Progenitor cell of endocrine pancreas (in vitro differentiated cells): ENCODE measurements at places on chromosomes 6 and 20.

GRCh38 chr6:139955366-139956155 lies 581.1 kb upstream of the CITED2 start:
- DNase-seq, result no peak

- no peak for DNase-seq
Measured at GRCh38 chr6:63716169-63716568, 80.6 kb downstream of the PHF3 start.

GRCh38 chr6:99080191-99080590 lies 132.4 kb upstream of the FBXL4 start:
- no peak for DNase-seq

GRCh38 chr6:43122146-43122545 lies 46.0 kb downstream of the PTK7 start:
- DNase-seq, result no peak

GRCh38 chr20:44598423-44599305 lies 16.3 kb downstream of the PKIG start:
- no peak for DNase-seq

- DNase-seq, result no peak
Measured at GRCh38 chr20:23988561-23988960, at the start of gene GGTLC1. Gene GGTLC1 (minus strand): TSS chr20:23988779. CDS start chr20:23986611, 2,168 bp downstream.

DNA sequence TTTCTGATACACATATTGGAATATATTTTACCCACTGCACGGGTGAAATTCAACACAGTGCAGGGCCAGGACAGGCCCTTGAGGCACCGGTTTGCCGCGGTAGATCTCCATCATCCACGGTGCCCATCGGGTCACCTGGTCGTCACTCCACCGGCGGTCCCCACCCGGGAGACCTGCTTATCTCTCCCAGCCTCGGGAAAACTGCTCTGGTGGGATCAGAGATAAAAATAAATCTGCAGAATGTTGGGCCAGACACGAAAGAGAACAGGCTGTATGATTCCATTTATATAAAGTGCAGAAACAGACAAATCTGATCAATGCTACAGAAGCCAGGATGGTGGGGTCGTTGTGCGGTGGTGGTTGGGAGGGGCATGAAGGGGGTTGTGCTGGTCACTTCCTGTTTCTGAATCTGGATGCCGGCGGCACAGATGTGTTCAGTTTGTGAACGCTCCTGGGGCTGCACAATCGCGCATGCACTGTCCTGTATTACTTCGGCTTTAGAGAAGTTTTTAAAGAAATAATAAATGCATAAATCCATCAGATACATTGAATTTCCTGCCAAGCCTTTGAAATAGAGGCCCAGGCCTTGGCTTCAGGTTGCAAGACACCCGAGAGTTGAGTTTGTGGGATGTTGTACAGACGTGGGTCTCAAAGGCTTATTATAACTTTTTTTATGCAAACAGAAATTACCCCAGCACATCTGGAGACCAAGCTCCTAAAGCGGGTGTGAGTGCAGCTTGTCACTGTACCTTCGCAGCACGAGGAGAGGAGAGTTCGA lies 54.3 kb downstream of the ANKRD60 start:
- DNase-seq, result no peak

- DNase-seq, result no peak
Measured at GRCh38 chr20:44400970-44401769, 45.7 kb downstream of the HNF4A start.

- DNase-seq, result no peak
Measured at GRCh38 chr6:5994234-5994998, 12.3 kb downstream of the NRN1 start.

DNA sequence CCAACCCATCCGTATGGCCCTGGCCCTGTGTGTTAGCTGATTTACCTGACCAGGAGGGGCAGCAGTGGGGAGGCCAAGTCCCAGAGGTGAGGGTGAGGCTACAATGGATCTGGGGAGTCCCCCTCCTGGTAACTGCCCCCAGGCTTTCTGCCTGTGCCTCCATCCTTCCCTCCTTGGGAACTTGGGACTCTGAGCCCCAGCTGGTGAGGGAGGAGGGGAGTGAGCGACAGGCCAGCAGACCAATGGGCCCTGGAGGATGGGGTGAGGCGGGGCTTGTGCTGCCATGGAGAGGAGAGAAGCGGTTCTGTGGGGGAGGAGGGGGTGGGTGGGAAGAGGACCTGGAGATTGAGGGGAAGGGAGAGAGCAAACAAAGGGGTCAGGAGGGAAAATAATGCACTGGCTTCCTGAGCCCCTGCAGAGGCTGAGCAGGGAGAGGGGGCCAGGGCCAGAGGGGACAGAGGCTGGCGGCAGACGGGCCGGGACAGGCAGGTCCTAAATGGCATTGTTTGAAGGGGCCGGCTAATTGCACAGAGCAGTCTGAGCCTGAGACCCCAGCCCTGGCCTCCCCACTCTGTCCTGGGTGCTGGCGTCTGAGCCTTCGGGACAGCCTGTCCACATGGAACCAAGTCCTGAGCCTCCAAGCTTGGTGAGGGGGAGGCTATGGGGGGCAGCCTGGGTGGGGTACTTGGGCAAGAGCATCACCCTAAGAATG lies 17.5 kb downstream of the DNMT3B start:
- DNase-seq, result peak; percentile 63

DNA sequence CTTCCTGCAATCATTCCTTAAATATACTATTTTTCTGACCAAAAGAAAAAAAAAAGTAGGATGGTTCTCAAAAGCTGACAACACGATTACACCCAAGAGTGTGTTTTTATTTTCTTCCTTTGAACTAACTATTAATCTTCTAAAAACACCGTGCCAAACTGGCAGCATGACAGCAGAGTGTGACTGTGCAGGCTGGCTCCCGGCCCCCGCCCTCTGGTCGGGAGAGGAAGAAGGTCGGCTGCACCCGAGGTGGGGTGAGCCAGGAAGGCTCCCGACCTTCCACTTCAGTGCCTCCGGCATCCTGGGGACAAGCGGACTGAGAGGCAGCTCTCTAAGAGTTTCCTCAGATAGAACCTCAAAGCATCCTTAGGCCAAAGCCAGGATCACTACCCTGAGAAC lies 29.2 kb downstream of the SLC22A23 start:
- DNase-seq, result no peak

- DNase-seq, result no peak
Measured at GRCh38 chr6:25512560-25512959, 139.5 kb upstream of the SCGN start.

DNA sequence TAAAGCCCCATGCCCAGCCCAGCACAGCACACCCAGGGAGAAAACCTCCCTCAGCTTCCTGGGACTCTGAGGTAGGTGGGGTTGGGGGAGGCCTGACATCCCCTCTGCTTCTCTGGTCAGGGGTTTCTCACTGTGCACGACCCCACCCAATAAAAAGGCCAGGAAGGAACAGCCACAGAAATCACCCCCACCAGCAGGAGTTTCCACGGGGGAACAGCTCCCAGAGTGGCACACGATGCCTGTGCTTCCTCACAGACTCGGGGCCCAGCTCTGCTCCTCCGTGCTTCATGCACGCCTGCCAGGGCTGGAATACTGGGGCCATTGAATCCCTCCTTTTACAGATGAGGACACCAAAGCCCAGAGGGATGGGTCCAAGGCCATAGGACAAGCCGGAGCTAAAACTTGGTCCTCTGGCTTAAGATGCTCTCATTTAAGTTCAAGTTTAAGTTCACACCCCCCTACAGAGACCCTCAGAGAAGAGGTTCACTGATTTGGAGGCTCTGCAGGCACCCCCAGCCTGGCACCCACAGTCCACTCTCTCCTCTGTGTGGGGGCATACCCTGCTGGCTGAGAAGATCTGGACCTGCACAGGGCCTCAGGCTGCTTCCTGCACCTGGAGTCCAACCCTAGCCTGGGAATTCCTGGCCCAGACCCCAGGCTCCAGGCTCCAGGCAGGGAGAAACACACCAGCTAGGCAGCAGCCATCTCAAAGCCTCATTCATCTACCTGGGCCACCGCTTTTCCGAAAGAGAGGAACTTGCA lies 14.3 kb downstream of the ACSS1 start:
- DNase-seq, result no peak

GRCh38 chr6:10259671-10260070 lies 155.2 kb downstream of the TFAP2A start:
- DNase-seq, result no peak

GRCh38 chr6:112156668-112157067 lies 69.3 kb downstream of the FAM229B start:
- no peak for DNase-seq

- DNase-seq, result no peak
Measured at GRCh38 chr6:44542401-44543116, 155.1 kb downstream of the CDC5L start.

- no peak for DNase-seq
Measured at GRCh38 chr6:128259730-128260685, 260.4 kb downstream of the PTPRK start.

GRCh38 chr6:43509142-43509983 lies 783 bp downstream of the LRRC73 start:
- no peak for DNase-seq

- DNase-seq, result no peak
Measured at GRCh38 chr6:37725957-37726356, 28.3 kb upstream of the MDGA1 start.

GRCh38 chr20:6925744-6926278 lies 158.3 kb downstream of the BMP2 start:
- no peak for DNase-seq

GRCh38 chr6:19715167-19715551 lies 122.0 kb upstream of the ID4 start:
- DNase-seq, result no peak

DNA sequence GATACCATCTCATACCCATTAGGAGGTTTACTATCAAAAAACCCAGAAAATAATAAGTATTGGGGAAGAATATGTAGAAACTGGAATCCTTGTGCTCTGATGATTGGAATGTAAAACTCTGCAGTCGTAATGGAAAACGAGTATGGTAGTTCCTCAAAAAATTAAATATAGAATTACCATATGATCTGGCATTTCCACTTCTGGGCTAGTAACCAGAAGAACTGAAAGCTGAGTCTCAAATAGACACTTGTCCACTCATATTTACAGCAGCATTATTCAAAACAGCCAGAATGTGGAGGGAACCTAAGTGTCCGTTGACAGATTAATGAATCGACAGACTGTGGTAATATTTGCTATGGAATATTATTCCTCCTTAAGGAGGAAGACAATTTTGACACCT lies 44.3 kb downstream of the FOXC1 start:
- DNase-seq, result no peak

DNA sequence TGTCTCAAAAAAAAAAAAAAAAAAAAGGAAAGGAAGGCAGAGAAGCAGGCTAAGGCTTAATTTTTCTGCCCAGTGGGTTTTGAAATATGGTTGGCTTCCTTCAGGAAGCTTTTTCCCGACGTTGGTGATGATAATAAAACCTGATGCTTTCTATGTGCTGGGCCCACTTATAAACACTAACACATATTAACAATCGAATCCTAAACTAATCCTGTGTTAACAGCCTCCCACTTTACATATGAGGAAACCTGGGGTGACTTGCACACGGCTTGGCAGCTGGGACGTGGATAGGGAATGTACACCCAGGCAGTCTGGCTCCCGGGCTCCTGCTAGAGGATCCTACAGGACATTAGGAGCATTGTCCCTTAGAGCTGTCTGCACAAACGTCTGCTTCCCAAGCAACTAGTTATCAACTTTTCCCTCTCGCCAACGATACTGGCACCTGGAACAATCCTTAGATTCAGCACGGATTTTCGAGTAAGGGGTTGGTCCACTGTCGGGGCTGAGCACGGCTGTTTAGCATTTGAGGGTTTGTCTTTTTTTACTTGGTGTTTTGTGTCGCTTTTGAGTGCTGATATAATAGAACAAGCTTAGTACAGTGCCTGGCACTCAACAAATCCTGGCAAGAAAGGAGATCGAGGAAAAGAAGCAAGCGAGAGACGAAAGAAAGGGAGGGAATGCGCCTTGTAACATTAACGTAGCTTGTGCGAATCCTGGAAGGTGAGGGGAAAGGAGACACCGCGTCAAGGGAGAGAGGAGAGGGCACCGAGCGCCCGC lies 622 bp upstream of the KIZ start:
- DNase-seq, result peak; percentile 19

DNA sequence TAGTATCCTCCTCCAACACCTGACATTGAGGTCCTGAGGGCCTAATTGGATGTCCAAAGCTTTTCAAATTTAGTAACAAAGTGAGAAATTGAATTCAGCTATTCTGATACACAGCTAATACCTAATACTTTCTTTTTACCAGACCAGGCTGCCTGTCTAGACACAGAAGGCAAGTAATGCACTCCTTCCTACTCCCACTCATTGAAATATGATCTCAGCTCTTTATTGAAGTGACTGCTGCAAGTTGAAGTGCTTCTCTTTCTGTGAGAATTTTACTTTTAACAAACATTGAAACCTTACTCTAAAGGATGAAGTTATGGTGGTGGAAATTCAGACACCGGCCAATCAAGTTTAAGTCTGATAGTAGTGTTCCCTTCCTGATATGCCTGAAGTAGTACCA lies 90.8 kb upstream of the OGFRL1 start:
- DNase-seq, result no peak

GRCh38 chr6:69813508-69813907 lies 16.7 kb upstream of the LMBRD1 start:
- no peak for DNase-seq

GRCh38 chr6:69289689-69290495 lies 506.9 kb downstream of the LMBRD1 start:
- DNase-seq, result no peak

DNA sequence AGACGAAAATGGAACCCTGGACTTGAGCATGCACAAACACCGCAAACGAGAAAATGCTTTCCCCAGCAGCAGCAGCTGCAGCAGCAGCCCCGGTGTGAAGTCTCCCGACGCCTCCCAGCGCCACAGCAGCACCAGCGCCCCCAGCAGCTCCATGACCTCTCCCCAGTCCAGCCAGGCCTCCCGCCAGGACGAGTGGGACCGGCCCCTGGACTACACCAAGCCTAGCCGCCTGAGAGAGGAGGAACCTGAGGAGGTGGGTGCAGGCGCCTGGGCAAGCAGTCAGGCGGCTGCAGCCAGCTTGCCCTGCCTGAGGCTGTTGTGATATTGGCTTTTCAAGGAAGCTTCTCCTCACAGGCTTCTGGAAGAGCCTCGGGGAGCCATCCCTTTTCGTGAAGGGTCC lies 35.8 kb upstream of the PCMTD2 start:
- no peak for DNase-seq

DNA sequence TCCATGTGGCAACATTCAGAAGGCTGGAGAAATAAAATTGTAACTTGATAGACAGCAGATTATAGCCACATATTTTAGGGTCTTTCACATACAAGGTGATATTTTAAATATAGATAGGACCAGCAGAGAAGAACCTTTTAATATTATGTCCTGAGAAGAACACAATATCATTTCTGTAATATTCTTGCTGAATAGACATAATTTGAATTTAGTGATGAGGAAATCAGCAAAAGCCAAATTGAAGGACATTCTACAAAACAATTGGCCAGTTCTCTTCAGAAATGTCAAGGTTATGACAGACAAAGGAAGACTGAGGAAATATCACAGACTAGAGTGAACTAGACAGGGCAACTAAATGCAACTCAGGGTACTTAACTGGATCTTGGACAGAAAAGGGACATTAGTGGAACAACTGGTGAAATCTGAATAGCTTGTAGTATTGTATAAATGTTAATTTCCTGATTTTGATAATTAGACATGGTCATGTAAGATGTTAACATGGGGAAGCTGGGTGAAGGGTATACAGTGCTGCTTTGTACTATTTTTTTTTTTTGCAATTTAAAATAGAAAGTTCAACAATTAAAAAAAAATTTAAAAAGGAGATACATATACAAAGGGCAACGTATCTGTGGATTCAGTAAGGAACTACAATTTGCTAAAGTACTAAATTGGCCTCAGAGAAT lies 134.5 kb upstream of the SIM1 start:
- no peak for DNase-seq
